ENCODE measurements at places on chromosomes 11 and 22.

DNA sequence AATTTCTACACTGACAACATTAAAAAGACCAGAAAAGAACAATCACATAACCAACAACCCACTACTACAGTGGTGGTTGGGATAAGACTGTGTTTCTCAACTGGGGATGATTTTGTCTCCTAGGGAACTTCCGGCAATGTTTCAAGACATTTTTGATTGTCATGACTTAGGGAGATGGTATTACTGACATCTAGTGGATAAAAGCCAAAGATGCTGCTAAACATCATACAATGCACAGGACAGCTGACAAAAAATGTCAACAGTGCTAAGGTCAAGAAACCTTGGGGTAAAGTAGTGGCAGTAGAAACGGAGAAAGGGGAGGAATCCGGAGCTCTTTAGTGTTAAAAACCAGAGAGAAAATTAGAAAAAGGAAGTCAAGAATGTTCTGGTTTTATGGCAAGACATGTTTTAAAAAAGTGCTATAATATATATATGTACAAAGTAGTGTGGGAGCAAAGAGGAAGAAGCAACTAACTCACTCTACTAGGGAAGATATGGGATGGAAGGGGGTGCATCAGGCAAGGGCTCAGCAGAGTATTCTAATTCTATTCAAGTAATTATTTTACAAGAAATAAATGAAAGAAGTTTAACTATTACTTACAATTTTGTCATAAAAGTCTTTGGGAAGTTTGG is 37.2 kb downstream of the CKAP5 start:
- no peak for DNase-seq

DNA sequence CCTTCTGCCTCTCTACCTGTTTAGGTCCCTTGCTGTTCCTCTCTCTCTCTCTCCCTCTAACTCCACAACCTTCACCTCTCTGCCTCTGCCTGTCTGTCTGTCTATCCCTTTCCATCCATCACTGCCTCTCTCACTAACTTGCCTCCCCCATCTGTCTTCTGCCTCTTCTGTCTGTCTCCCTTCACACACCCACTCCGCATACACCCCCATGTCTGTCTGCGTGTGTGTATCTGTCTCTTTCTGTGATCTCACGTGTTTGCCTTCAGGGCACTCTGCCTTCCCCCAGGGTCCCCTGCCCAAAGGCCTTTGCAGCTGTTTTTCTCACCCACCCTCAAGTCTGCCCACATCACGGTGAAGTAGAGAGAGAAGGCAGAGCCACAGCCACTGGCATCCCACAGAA is 7.9 kb downstream of the RTN4RL2 start:
- DNase-seq: no peak

- no peak for DNase-seq
These were observed 97.0 kb downstream of the ST3GAL4 start for GRCh38 chr11:126452241-126453101.

GRCh38 chr11:22190827-22191463 is 1.9 kb upstream of the ANO5 start:
- no peak for DNase-seq

GRCh38 chr11:399731-400211 is 5.8 kb downstream of the PKP3 start:
- DNase-seq: no peak

DNA sequence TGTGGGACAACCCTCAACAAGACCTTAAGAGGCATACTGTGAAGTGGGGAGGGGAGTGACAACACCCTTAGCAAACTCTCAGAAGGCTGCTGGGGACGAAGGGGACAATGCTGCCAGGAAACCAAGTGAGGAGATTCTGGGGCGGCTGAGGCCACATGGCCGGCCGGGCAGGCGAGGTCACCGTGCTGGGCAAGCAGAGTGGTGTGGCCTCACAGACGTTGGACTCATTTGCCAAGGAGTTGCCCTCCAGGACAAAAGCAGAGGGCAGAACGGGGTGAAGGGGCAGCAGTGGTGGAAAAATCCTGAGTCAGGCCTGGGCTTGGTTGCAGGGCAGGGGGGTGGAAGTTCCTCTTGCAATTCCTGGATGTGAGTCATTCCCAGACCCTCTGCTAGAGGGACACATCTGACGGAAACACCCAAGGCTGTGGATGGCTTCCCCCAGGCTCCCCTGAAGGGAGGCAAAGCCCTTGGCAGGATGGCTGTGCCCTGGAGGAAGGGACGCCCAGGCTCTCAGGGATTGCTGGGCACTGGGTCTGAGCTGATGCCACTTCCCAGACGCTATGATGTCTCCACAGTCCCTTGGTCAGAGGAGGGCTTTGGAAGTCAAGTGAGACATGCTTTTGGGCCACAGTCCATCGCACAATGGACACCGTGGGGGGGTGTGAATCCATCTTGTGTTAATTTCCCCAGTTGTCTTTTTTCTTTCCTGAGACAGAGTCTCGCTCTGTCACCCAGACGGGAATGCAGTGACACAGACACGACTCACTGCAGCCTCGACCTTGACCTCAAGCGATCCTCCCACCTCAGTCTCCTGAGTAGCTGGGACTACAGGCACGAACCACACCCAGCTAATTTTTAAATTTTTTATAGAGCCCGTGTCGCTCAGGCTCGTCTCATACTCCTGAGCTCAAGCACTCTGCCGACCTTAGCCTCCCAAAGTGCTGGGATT is 16.2 kb upstream of the SHANK3 start:
- DNase-seq: no peak

GRCh38 chr11:45948356-45948755 is 25.9 kb downstream of the LARGE2 start:
- no peak for DNase-seq

DNA sequence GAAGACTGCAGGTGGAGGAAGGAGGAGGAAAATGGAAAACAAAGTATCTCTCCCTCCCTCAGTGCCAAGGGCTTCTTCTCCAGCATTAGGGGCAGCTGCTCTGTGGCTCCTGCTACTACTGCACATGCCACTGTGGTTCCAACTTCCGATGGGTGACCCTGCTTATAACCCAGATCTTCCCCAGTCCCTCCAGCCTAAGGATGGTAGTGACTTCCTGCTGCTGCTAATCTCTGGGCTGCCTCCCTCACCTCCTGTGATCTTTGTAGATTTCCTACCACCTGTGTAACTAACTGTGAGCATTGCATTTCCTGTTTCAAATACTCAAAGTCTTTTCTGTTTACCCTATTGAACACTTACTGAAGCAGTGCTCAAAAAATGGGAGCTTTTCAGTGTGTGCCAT is 28.7 kb upstream of the TRPC6 start:
- DNase-seq: no peak

- no peak for DNase-seq
These were observed 154.0 kb upstream of the SYT13 start for GRCh38 chr11:45440111-45440510.

GRCh38 chr11:10478574-10479550 is 23.8 kb downstream of the AMPD3 start:
- DNase-seq: no peak

DNA sequence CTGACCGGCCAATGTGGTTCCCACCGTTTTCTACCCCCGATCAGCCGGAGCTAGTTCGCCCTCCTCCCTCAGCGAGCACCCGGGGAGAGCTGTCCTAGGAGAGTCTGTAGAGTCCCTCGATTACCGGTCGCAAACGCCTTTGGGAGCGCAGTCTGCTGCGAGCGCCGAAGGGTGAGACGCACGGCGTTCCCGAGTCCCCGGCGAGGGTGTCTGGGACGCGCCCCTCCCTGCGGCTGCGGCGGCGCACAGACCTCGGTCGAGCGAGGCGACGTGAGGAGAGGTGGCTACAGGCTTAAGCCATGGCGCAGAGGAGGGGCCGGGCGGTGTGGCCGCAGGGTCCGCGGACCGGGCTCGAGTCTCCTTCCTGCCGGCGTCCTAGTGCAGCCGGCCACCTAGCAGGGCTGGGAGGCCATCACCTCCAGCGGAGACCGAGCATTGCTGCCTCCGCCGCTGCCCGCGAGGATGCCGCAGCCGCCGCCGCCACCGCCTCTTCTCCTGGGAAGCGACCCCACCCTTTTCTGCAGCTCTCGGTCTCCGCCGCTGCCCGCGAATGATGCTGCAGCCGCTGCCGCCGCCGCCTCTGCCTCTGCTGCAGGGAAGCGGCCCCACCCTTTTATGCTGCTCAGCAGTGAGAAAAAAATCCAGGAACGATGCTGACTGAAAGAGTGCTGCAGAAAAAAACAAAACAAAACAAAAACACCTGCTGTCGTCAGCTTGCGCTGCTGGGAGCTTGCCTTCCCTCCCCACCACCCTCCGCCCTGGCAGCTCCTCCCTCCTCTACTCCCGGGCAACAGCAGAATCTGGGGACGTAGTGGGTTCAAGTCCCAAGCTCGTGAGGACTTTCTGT is at the start of gene MAP6:
Gene MAP6, minus strand, starts transcription at position 588 of the 847 bp plus-strand sequence. CDS start 669 bp downstream, outside the sequence.
- DNase-seq: no peak

DNA sequence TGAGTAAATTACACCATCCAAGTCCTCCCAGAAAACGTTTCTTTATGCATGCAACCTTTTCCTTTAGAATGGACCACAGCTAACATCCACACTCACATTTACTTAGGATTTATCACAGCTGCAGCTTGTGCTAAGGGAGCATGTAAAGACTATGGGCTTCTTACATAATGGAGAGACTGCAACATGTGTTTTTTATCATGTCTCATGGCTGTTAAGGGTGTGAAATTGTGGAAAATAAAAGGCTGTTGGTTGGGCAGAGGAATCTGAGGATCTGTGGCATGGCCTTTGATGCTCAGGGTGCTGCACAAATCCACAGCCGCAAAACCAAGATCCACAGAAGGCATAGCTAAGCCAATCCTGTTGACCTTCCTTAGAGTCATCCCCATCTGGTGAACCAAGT is 112.0 kb upstream of the MTNR1B start:
- DNase-seq: no peak

GRCh38 chr11:100080821-100081220 is 606.3 kb upstream of the ARHGAP42 start:
- DNase-seq: no peak

GRCh38 chr22:19480173-19480568 is 451 bp downstream of the CDC45 start:
- no peak for DNase-seq

Data from tibial nerve (tissue), 4 donors.